Right hindlimb (tissue), 1 donor: ENCODE measurements at places on chromosomes 3 and 15.
A peak's percentile ranks its signal among the peaks of the same experiment; 100 is the strongest.

DNA sequence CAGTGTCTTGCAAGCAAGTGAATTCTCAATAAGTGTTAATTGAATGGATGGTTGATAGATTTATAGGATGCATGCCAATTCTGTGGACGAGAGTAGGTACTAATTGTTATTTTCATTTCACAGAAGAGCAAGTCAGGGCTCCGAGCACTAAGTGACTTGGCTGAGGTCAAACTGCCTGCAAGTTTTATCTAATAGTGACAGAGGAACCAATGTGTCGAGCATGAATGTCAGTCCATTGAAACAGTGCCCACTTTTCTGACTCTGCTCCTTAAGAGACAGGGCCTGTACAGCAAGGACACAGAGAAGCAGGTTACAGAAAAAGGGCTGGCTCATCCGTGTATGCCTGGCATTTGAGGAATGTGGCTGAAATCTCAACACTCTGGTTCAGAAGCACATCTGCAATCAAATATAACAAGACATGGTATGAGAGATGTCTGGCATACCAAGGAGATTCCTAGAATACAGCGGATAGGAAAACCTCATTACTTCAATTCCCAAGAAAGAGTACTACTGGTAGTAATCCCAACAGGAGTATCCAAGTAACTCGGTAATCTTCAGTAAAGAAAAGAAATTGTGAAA, 6.0 kb upstream of the B3GNT5 start:
- DNase-seq = no peak

DNA sequence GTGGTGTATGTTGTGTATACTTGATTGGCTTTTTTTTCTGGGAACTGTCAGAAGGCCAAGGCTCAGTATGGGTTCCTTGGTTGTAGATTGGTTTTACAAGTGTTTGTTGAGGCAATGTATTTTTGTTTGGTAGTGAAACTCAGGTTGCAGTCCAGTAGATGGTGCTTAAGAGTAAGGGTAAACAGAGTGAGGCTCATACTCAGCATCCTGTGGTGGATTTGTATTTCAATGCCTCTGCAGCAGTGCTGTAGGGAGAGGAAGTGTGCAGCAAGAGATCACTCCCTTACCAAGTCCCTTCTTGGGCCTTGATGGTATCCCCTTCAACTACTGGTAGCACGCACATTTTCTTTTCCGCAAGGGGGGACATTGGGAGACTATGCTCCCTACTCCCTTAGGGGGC, 428.5 kb upstream of the CNTN3 start:
- DNase-seq = no peak

DNA sequence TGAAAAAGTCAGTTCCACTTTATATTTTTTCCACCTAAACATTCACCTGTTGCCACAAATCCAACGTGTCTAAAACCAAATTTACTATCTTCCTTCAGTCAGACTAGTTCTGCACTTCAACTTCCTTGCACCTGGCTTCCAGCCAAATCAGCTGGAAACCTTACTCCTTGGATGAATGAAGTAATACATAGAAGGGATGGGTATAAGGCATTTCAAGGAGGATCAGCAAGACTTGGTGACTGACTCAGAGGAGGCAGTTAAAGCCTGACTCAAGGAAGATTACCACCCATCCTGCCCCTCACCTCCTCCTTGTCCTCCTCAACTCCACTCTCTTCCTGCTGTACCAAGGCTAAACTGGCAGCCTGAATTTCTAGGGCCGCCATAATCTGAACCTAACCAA, 37.1 kb downstream of the QTRT2 start:
- DNase-seq = no peak

DNA sequence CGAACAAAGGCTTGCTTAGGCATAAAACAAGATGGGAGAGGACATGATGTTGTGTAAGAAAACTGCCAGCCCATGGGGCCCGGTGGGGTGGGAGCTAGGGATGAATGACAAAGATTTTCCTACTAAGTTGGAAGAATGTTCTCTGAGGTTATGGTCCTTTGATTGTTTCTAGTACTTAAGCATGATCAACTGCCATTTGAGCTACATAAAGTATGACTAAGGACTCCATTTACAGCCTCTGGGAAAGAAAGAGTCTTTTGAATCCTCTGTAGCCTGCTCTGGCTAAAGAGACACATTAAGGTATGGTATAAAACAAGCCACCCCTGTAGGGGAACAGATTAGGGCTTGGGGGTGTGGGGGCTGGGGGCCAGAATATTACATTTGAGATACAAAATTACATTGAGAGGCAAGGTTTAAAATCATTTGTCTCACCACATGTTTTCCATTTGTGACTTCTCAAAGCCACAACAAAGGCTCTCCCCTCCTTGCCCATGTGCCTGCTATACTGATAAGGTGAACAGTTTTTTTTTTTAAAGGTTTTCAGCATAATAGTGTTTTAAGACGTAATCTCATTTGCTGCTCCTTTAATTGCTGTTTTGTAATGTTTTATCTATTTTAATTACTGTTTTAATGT, 323.4 kb downstream of the CHST2 start:
- DNase-seq = no peak

DNA sequence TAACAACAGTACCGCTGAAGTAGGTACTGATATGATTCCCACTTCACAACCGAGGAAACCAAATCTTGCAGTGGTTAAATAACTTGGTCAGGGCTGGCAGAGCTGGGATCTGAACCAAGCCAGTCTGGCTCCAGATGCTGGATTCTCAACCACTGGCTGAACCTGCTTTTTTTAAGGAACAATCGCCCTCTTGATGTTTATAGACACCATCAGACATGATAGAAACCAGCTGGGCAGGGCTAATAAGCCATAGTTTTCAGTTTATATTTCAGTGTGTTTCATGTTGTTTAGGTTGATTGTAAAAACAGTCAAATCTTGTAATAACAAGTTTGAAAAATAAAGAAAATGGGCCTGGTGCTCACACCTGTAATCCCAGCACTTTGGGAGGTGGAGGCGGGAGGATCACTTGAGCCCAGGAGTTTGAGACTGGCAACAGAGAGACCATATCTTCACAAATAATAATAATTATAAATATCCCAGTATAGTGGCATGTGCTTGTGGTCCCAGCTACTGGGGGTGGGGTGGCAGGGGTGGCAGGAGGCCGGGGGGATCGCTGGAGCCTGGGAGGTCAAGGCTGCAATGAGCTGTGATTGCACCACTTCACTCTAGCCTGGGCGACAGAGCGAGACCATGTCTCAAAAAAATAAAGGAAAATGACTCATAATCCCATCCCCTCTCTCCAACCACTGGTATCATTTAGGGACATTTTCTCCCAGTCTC, 36.7 kb downstream of the XYLB start:
- DNase-seq = no peak

- DNase-seq = no peak
These were observed 109.2 kb downstream of the EPHB1 start for GRCh38 chr3:134904241-134904771.

- peak; percentile 86 for DNase-seq
These were observed at the start of gene CHST14 for GRCh38 chr15:40470423-40471104. Gene CHST14 (plus strand): TSS chr15:40470984. CDS start chr15:40471214, 230 bp downstream.

GRCh38 chr3:186001842-186002241, 64.0 kb upstream of the TRA2B start:
- DNase-seq = no peak

DNA sequence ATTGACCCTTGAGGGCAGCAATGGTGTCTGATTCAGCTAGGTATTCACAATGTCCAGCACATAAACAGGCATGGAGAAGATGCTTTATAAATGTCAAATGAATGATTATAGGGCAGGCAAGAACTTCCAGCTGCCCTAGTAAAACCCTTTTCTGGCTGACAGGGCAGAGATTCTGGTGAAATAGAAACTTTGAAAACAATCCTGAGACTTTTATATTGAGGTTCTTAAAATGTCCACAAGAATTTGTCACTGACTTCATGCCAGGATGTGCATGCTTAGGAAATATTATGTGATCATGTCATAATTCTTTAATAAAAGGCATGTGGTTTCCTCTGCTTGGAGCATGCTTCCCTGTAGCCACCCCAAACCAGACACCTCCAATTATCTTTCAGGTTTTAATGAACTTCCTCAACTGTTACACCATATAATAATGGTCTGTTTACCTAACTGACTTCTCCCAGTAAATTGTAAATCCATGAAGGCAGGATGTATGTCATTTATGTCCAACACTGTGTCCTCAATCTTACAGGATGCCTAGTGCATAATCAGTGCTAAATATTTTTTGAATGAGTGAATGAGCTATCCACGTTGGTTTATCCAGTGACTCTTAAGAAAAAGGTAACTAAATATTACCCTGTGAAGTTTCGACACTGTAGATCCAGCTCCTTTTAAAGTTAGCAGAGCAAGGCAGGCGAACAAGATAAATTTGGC, 43.4 kb upstream of the CLRN1 start:
- DNase-seq = no peak

DNA sequence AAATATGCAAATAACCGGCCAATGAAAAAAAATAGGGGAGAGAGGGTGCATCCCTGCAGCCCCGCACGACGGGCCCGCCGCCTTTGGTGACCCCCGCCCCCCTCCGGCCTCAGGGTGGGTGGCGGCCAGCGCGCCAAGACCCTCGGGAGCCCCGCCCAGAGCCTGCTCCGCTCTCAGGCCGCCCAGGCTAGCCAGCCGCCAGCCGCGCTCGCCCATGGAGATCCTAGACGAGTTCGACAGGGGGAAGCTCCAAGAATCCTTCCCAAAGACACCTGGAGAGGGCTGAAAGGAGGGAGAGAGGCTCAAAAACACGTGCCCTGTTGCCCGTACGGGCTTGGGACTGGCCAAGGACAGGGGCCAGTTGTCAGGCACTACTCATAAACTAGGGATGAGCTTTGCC, 434.0 kb downstream of the NR2F2 start:
- DNase-seq = no peak
